ENCODE measurements at places on chromosomes 12 and 14.

- H3K27ac ChIP-seq, result peak overlapping the region; percentile 64
Observed at GRCh38 chr14:50232276-50232642, 881 bp upstream of the SOS2 start.

GRCh38 chr12:103431387-103431786 lies 64.4 kb downstream of the C12orf42 start:
- H3K27ac ChIP-seq, result no peak overlapping the region
- DNase-seq, result no peak
- no peaks in the 10 kb centered on the region for H3K27me3 ChIP-seq
- peaks cover 16% of the 10 kb centered on the region for H3K36me3 ChIP-seq

DNA sequence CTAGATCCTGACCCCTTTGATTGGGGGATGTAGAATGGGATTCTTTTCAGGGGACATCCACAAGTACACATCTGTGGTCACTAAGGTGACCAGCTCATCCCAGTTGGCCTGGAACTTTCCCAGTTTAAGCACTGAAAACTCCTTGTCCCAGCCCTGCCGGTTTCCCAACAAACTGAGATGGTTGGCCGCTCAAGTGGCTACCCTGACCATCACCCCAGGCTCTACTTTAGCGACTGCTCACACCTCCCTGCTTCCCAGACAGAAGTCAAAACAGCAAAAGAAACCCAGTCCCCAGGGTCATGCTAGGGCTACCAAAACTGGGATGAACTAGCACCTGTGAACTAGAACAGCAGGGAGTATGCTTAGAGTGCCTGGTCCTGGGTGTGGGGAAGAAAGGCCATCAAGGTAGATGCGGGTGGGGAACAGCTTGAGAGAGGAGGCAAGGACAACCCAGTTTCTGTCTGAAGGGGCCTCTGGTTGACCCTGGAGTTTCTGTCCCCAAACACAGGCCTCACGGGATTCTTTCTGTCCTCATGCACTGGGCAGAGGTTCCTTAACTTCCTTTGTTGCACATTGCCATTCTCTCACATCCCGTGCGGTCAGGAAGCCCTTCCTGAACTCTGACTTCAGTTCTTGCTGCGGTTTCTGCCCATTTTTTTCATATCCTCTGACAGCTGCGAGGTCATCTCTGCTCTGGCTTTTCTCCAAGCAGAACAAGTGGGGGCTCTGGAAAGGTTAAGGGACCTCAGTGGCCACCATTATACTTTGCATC lies 1.6 kb downstream of the LTB4R start:
- peaks cover 81% of the 10 kb centered on the region for H3K4me1 ChIP-seq
- H3K4me3 ChIP-seq, result peak overlapping the region; percentile 68
- DNase-seq, result no peak
- peaks cover 29% of the 10 kb centered on the region for H3K36me3 ChIP-seq
- H3K27ac ChIP-seq, result peak overlapping the region; percentile 40
- no peaks in the 10 kb centered on the region for H3K27me3 ChIP-seq

- peaks cover 23% of the 10 kb centered on the region for H3K27me3 ChIP-seq
- no peaks in the 10 kb centered on the region for H3K36me3 ChIP-seq
- peaks cover 5% of the 10 kb centered on the region for H3K4me1 ChIP-seq
- no peak overlapping the region for H3K4me3 ChIP-seq
- no peak for DNase-seq
Observed at GRCh38 chr12:115449526-115449925, 765.6 kb upstream of the TBX3 start.

DNA sequence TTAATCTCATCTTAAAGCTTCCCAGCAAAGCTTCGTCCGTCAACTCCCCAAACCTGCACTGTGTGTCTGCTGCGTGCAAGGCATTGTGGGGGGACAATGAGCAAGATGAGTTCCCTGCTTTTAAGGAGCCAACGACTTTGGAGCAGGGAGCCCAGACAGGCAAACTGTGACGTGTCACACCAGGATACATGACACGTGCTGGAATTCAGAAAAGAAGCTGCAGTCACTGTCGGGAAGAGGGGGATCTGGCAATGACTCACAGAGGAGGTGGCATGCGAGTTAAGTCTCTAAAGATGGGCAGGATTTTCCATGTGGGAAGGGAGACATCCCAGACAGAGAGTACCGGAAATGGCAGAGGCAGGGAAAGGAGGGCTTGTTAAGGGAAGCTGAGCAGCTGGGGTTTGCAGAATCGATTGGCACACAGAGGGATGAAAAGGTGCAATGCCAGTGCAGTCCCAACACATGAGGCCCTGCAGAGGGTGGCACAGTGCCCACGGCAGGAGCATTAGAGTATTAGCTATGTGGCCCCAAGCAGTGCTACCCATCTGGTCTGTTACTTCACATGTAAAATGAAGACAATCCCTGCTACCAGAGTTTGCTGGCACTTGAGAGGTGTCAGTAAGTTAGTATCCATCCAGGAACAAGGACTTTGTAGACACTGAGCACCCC lies 52.9 kb downstream of the SETD3 start:
- DNase-seq, result no peak
- H3K27me3 ChIP-seq, result no peaks in the 10 kb centered on the region
- H3K36me3 ChIP-seq, result peaks cover 36% of the 10 kb centered on the region
- no peak overlapping the region for H3K27ac ChIP-seq
- no peak overlapping the region for H3K4me3 ChIP-seq

DNA sequence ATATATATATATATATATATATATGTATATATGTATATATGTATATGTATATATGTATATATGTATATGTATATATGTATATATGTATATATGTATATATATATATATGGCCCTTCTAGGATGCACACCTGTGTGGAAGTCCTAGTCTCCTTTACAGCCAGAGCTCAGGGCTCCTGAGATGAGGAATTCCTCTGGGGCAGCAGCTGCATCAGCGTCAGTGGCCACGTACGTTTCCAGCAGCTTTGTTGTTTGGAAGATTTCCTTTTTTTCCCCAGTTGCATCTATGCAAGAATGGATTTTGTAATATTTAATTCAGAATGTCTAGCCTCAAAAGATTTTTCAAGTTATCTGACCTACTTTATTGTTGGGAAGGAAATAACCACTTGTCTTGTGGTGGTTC lies 68.6 kb downstream of the TNFAIP2 start:
- H3K27me3 ChIP-seq, result peaks cover 36% of the 10 kb centered on the region
- no peak for DNase-seq
- no peaks in the 10 kb centered on the region for H3K36me3 ChIP-seq
- peaks cover 2% of the 10 kb centered on the region for H3K4me1 ChIP-seq
- no peak overlapping the region for H3K27ac ChIP-seq

DNA sequence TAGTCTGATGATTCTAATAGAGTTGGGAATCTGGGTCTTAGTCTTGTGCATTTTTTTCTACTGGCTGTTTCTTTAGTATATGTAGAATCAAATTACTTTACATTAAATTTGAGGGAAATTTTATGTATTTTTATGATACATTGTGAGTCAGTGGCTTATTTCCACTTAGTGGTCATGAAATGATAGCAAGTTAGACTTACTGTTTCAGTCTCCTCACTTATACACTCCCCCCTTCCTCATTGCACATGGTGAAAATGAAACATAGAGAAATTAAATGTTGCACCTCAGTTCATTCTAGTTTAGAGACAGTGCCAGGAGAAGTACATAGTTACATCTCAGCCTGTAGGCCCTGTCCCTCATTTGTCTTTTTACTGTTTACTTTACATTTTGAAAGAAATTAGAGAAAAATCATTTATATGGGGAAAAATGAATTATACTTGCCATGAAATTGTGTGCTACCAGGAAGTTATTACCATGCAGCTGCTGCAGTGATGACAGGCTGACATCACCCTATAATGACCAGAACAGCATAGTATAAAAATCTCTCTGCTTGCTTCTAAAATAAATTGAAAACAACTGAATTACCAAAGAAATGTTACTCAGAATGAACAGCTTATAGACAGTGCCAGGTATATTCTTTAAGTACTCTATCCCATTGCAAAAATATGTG lies 113.2 kb downstream of the TRMT5 start:
- no peaks in the 10 kb centered on the region for H3K27me3 ChIP-seq
- no peak for DNase-seq
- H3K27ac ChIP-seq, result peak overlapping the region; percentile 12
- no peak overlapping the region for H3K4me3 ChIP-seq

GRCh38 chr12:8681129-8681884 lies 16.5 kb upstream of the RIMKLB start:
- no peaks in the 10 kb centered on the region for H3K36me3 ChIP-seq
- H3K4me3 ChIP-seq, result no peak overlapping the region
- H3K27ac ChIP-seq, result no peak overlapping the region
- H3K27me3 ChIP-seq, result peaks cover 4% of the 10 kb centered on the region
- DNase-seq, result no peak
- peaks cover 2% of the 10 kb centered on the region for H3K4me1 ChIP-seq

- H3K27ac ChIP-seq, result no peak overlapping the region
- no peak for DNase-seq
- no peaks in the 10 kb centered on the region for H3K4me1 ChIP-seq
- H3K27me3 ChIP-seq, result no peaks in the 10 kb centered on the region
- no peak overlapping the region for H3K4me3 ChIP-seq
- peaks cover 15% of the 10 kb centered on the region for H3K36me3 ChIP-seq
Observed at GRCh38 chr12:119704065-119704747, 36.3 kb downstream of the PRKAB1 start.

GRCh38 chr12:132462788-132463187 lies 27.2 kb upstream of the FBRSL1 start:
- H3K36me3 ChIP-seq, result no peaks in the 10 kb centered on the region
- no peak for DNase-seq
- H3K4me1 ChIP-seq, result peaks cover 16% of the 10 kb centered on the region
- H3K27me3 ChIP-seq, result no peaks in the 10 kb centered on the region
- H3K27ac ChIP-seq, result no peak overlapping the region

DNA sequence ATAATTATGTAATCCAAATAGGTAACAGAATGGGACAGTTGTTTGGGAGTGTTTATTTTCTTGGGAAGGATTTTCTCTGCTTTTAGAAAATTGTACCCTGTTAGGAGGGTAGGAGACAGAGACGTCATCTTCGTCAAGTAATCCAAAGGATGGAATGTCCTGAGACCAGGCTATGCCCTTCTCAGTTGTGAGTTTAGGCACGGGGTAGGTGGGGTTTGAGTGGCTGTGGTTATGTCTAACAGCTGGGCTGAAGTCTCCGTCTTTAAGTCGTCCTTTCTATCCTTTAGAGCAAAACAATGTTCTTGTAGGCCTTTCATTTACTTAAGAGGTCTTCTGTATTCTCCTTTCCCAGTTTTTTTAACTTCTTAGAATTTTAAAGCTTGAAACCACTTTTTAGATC lies 5.7 kb downstream of the SOCS2 start:
- no peak for DNase-seq
- H3K4me3 ChIP-seq, result no peak overlapping the region
- peaks cover 12% of the 10 kb centered on the region for H3K27me3 ChIP-seq
- peaks cover 19% of the 10 kb centered on the region for H3K36me3 ChIP-seq

- H3K4me3 ChIP-seq, result no peak overlapping the region
- H3K4me1 ChIP-seq, result peaks cover 8% of the 10 kb centered on the region
- H3K36me3 ChIP-seq, result peaks cover 48% of the 10 kb centered on the region
Observed at GRCh38 chr14:92982956-92983355, 60.0 kb downstream of the CHGA start.

DNA sequence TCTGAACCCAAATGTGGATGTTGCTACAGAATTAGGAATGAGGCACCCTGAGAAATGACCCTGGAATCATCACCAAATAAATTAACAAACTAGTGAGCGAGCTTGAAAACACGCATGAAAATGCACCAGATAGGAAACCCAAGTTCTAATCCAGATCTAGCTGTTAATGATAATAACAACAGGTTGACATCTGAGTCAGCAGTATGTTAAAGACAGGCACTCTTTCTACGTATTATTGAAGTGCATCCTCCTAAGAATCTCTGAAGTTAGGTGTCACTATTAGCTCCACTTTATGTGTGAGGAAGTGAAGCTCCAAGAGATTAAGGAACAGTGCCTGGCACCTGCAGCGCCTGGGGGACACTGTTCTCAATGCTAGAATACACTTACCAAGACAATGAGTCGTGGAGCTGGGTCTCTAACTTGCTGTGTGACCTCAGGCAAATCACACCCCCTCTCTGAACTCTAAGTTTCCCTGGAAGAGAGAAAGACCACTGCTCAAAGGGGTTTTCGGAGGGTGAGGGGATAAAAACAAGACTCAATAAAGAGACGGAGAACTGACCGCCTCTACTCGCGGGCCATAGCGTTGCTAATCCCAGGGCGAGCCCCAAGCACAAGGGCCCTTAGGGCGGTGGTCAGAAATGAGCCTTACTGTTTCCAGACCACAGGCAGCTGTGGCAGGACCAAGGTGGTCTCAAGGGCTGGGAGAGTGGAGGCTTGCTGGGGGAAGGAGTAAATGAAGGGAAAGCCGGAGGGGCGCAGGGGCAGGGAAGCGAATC lies 2.1 kb downstream of the SLC6A12 start:
- no peak overlapping the region for H3K4me3 ChIP-seq
- no peak for DNase-seq
- H3K27me3 ChIP-seq, result peaks cover 38% of the 10 kb centered on the region
- H3K27ac ChIP-seq, result no peak overlapping the region

DNA sequence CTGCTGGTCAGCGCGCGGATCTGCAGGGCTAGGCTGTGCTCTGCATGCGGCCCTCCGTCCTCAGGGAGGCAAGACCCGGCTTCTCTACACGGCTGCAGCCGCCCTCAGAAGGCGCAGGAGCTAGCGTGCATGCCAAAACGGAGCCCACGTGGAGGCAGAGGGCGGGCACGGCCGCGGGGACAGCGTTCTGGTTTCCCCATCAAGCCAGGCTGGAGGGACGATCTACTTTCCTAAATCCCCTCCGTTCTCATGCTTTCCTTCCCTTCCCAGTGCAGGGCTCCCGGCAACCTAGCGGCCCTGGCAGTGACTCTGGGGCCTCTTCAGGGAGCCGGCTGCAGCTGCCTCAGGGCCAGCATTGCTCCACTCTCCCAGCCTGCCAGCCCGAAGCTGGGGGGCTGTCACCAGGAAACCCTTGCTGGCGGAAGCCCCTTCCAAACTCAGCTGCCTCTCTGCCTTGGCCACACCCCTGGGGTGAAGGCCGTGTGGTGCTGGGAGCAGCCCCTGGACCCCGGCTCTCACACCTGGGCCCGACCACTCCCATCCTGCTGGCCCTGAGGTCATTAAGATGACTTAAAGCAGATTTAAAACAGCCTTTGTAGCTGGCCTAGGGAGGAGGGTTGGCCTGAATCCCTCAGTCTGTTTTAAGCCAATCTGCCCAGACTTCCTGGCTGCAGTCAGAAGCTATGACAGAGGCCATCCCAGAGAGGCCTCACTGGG lies 9.2 kb upstream of the GOLGA3 start:
- H3K4me3 ChIP-seq, result no peak overlapping the region
- no peak for DNase-seq
- peaks cover 32% of the 10 kb centered on the region for H3K4me1 ChIP-seq
- peaks cover 33% of the 10 kb centered on the region for H3K36me3 ChIP-seq

- no peaks in the 10 kb centered on the region for H3K4me1 ChIP-seq
- H3K27ac ChIP-seq, result no peak overlapping the region
- H3K4me3 ChIP-seq, result no peak overlapping the region
- H3K27me3 ChIP-seq, result peaks cover under 1% of the 10 kb centered on the region
- no peaks in the 10 kb centered on the region for H3K36me3 ChIP-seq
Observed at GRCh38 chr12:96770219-96771102, 136.6 kb upstream of the NEDD1 start.

DNA sequence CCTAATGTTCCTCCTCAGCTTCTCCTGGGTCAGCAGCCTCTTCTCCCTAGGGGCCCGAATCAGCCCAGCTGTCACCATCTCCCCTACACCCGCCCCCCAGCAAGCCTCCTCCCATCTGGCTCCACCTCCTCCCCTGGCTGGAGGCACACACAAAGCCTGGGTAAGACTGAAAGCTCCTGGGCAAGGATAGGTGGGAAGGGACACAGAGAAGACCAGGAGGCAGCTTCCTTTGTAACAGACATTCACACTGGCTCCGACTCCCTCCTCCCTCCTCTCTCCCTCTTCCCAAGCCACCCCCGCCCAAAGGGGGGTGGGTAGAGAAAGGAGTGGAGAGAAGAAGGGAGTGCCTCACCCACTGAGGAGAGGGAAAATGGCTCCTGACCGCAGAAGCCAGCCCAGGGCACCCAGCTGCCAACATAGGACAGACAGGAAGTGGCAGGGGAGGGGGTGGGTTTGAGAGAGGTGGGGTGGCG lies 4.0 kb downstream of the CHD4 start:
- peaks cover 66% of the 10 kb centered on the region for H3K36me3 ChIP-seq
- no peak for DNase-seq
- no peak overlapping the region for H3K4me3 ChIP-seq
- H3K27ac ChIP-seq, result peak overlapping the region; percentile 85
- peaks cover 41% of the 10 kb centered on the region for H3K4me1 ChIP-seq

All from activated naive CD8-positive, alpha-beta T cell treated with anti-CD3 and anti-CD28 coated beads, Interleukin-2, amount 50 U/mL, for 24 hours (primary cell).